ENCODE measurements at places on chromosomes 3 and 15. TPM values are rescaled to one million over a fixed set of nuclear protein-coding genes. Genes with fewer than 3 reads are reported as not detected.

- ATAC-seq: no peak
These were observed 58.9 kb downstream of the GASK1A start for GRCh38 chr3:43038010-43038409.

Gene ZCWPW2
- total RNA-seq: 1.1 TPM

- no peak for ATAC-seq
These were observed 191.6 kb downstream of the KCNAB1 start for GRCh38 chr3:156311930-156312329.

- ATAC-seq: no peak
These were observed 51.8 kb upstream of the GUCA1C start for GRCh38 chr3:109005443-109005842.

- ATAC-seq: no peak
These were observed 21.3 kb downstream of the DNAJB8 start for GRCh38 chr3:128445357-128445756.

GRCh38 chr3:16200411-16200810, 25.9 kb downstream of the GALNT15 start:
- no peak for ATAC-seq

- no peak for ATAC-seq
These were observed 29.4 kb upstream of the ACAD9 start for GRCh38 chr3:128849911-128850455.

DNA sequence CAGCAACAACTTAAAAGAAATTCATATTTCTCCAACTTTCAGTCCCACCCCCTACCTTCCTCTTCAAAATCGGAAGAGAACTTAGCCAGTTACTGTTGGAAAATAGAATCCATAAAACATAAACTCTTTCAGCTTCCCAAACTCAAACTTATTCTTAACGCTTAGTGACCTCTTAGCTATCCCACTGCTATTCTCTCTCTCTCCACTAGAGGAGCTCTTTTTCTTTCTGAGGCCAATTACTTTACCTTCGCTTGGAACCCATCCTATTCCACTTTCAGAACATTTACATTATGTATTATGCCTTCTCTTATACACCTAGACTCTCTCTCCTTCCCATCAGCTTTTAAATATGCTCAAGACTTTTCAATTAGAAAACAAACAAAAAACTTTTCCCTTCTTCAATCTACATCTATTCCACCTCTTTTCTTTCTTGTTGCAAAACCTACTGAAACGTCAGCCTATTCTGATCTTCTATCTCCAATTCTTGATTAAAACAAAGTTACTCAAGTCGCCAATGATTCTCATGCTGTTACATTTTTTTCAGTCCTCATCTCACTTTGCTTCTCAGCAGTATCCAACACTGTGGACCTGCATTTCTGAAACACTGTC, 13.4 kb upstream of the GHSR start:
- no peak for ATAC-seq

Gene CD80
- not detected for total RNA-seq

Gene ADAMTSL3
- 23.5 TPM for total RNA-seq

DNA sequence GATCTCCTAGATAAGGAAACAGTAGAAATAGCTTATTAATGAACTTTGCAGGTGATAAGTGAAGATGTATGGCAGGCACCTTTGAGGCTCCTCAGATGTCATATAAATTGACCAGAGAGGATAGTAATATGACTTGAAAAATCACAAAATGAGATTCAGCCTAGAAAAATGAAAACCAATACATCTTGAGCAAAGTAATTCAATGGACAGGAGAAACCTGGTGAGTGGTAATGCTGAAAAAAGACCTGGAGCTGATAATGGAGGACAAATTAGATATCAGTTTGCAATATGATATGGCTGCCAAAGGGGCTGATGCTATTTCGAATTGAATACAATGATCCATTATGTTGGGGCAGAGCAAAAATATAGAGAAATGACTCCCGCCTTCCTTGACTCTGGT, 103.9 kb downstream of the LSAMP start:
- ATAC-seq: no peak

GRCh38 chr3:114824014-114824413, 323.1 kb downstream of the ZBTB20 start:
- ATAC-seq: no peak

Gene C3orf22
- not detected for total RNA-seq

GRCh38 chr3:39460677-39461076, 6.8 kb upstream of the MOBP start:
- no peak for ATAC-seq

GRCh38 chr3:125107861-125108567, 52.2 kb upstream of the HEG1 start:
- no peak for ATAC-seq

DNA sequence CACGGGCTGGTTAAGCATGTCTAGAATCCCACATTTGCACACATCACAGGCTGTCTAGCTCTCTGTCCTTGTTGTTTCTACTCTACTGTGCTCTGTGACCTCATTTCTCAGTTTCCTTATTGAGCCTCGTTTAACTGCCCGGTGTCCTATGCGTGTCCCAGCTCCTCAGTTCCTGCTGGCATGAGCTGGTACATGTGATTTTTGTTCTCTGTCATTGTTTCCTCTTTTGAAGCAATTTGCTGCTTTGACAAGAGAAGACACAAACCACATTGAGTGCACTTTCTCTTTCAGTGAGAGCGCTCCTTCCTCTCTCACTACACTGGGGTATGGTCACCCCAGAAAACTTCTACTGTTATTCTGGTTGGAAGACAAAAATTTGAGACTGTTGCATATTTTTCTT, 563.5 kb downstream of the PDCD6IP start:
- peak; percentile 51 for ATAC-seq

Gene RASA2
- 10.6 TPM for total RNA-seq

- ATAC-seq: no peak
These were observed 34.7 kb downstream of the POLG start for GRCh38 chr15:89299896-89300295.

- peak; percentile 94 for ATAC-seq
These were observed at the start of gene CRELD1 for GRCh38 chr3:9933561-9934234. CRELD1 (plus strand) TSS chr3:9933834; CDS start chr3:9934439, 605 bp downstream.

Gene PDCD7
- 26.4 TPM for total RNA-seq

All from gastroesophageal sphincter (tissue), 4 donors.